Activated naive CD4-positive, alpha-beta T cell (primary cell): ENCODE measurements at places on chromosomes 3 and 15.

- DNase-seq: no peak
Measured at GRCh38 chr3:130971208-130971607, 55.4 kb downstream of the ASTE1 start.

DNA sequence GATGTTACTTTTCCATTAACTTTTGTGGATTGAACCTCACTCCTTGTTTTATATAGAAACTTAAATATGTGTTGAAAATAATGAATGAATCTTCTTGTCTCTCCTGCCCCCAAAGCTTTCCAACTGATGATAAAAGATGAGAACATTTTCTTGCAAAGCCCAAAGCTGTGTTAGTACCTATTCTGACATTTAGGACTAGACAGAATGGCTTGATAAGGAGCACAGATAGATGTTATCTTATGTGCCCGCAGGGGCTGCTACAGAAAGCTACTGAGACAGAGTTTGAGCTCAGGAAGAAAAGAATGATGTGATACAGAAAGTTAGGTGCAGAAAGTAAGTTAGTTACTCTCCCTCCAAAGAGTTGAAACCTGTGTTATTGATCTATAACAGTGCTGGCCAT, 109.4 kb upstream of the ATP11B start:
- DNase-seq: no peak

- no peak for DNase-seq
Measured at GRCh38 chr15:99536422-99537040, 29.3 kb upstream of the MEF2A start.

- no peak for DNase-seq
Measured at GRCh38 chr3:149886957-149887356, 73.9 kb downstream of the RNF13 start.

DNA sequence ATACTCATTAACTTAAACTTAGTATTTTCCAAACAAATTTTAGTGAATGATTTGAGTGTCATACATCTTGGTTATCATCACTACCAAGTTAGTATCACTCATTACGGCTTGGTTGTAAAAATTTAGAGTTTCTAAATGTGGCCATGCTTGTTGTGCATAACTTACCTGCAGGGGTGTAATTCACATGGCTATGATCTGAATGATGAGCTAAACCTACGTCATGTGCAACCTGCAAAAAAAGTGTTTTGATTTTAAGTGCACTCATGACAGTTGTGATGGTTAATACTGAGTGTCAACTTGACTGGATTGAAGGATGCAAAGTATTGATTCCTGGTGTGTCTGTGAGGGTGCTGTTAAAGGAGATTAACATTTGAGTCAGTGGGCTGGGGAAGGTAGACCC, 17.6 kb upstream of the CLDN16 start:
- DNase-seq: no peak

- DNase-seq: no peak
Measured at GRCh38 chr3:110881069-110881468, 190.5 kb upstream of the NECTIN3 start.

DNA sequence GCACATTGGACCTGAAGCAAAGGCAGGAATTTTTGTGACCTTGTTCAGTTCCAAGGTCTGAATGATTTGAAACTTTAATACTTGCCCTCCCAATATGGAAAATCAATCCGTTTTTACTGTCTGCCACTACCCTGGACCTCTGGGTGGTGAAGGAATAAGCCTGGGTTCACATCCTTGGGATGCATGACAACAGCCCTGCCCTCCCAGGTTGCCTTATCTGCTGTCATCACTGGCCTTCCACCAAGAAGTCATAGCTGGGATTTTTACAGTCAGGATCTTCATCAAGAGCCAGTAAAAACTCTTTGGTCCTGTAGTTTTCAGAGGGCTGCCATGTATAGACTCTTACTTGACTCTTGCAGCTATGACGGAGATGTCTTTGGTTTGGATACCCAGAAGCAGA, 128.6 kb downstream of the MYLK start:
- no peak for DNase-seq

- no peak for DNase-seq
Measured at GRCh38 chr3:46489381-46489780, 8.4 kb upstream of the RTP3 start.
